ENCODE measurements at places on chromosomes 3 and 15.

- no peak for DNase-seq
These were observed 163.3 kb downstream of the ARRDC4 start for GRCh38 chr15:98123834-98124233.

DNA sequence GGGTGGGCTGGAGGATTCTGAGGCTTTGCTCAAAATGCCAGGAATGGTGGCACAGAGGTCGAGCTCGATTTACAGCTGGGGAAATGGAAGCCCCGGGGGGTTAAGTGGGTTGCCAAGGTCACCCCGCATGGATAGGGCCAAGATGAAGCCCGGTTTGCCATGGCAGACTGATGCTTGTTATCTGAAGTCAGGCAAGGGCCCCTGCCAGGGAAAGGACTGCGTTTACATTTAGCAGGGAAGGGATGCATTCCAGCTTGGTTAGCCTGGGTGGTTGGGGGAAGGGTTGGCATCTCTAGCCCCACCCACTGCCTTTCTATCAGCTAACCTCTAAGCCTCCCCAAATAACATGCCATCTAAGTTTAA lies 79.0 kb downstream of the RPLP1 start:
- no peak for DNase-seq

- no peak for DNase-seq
These were observed 166.1 kb downstream of the RYR3 start for GRCh38 chr15:33476908-33477307.

DNA sequence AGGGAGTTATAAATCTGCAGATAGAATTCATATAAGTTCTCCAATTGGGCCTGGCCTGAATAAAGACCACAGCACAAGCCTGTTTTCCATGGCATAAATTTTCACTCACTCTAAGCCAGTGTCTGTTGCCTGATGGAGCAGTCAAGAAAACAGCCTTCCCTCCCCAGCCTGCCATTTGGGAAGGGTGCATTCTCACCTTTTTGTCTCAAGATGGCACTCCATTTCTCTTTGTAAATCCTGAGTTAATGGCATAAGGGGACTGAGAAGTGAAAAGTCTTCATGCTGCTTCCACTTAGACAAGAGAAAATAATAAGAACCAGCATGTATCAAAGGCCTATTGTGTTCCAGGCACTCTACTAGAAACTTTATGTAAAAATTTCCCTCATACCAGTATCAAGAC lies 115.6 kb upstream of the MANF start:
- DNase-seq, result no peak

GRCh38 chr3:122298239-122298638 lies 26.8 kb upstream of the CSTA start:
- DNase-seq, result no peak

- DNase-seq, result no peak
These were observed 135.3 kb upstream of the LMCD1 start for GRCh38 chr3:8366219-8366810.

DNA sequence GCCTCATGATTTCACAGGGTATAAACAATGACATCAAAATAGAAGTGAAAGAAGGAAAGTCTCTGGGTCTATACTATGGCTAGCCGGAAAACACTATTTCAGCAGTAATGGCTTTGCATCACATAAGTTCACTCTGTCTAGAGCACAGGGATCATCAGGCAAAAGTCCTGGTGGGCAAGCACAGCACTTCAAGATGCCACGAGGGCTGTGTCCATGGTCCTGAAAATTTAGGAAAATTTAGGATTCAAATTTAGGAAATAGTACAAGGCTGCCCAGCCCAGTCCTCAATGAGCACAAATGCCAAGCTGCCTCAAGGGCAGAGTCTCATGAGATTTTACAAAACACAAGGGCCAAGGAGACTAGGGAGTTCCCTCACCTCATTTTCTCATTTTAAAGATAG lies 54.1 kb downstream of the RORA start:
- no peak for DNase-seq

- no peak for DNase-seq
These were observed 206.9 kb downstream of the KLHL25 start for GRCh38 chr15:85587707-85588411.

- DNase-seq, result no peak
These were observed 222.7 kb downstream of the EFHB start for GRCh38 chr3:19711160-19711782.

DNA sequence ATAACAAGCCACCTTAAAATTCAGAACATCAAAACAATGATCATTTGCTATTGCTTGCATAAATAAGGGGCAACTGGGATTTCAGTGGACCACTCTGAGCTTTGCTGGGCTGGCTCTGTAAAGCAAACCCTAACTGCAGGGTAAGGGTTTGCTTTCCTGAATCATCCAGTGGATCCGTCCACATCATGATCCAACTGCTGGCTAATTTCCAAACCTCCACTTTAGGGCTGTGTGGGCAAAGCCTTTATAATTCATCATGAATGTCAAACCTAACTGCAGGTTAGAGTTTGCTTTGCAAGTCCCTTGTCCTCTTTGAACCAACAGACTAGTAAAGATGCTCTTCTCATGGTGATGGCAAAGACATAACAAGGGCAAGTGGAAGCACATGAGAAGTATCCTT lies 76.1 kb downstream of the SYNPR start:
- DNase-seq, result no peak

DNA sequence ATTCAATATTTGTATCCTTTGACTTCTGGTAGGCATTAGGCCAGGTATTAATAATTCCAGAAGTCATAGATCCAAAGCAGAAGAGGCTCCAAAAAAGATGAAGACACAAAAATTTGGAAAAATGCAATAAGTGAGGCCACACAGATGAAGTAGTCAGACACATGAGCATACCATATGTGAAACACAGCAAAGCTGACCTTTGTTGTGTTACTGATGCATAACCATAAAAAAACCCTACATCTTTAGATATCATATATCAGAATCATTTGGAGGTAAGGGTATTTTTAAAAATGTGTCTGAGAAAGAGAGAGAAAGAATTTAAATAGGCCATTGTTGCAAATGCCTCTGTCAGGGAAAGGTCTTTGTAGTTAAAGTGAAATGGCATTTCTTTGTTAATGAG lies 314.9 kb downstream of the SLC9A9 start:
- DNase-seq, result no peak

DNA sequence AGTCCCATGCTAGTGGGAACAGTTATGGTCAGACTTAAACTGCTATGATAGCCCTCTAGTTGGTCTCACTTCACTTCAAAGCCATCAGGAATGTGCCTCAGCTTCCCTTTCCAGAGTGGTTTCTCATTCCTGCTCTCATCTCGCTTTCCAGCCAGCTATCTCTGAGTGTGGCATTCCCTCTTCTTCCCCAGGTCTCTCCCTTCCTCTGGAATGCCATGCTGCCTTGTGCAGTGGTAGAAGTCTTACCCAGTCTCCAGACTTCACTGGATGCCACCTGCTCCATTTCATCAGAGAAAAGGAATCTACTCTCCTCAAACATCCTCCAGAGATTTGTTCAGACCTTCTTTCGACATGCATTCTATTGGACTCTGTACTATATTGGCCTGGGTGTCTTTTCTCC lies 83.0 kb downstream of the AGBL1 start:
- DNase-seq, result no peak

DNA sequence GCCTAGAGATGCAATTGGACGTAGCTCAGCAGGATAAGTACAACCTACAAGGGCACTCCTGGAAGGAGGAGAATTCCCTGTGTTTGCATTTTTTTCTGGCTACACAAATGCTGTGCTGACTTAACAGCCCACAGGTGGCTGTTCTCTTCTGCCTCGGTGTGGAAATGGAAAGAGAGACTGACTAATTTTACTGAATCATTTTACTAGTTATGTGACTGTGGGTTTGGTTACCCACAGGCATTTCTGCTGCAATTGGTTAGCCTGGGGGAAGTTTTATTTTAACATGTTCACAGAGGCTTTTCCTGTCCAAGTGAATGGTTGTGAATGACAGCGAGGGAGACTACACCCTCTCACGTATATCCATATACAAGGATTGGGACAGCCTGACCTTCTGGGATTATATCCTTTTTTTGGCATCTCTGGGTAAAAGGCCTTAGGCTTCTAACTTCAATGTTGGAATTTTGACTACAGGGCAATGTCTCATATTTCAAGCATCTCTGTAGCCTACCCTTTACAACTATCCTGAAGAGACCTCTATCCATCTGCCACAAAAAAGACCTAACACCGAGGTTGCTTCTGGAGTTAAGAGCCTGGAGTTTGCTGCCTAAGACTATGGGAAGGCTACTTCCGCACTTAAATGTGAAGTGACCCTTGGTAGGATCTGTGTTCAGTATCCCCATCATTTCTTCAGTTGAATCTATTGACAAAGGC lies 67.2 kb upstream of the TP63 start:
- peak; percentile 1 for DNase-seq

DNA sequence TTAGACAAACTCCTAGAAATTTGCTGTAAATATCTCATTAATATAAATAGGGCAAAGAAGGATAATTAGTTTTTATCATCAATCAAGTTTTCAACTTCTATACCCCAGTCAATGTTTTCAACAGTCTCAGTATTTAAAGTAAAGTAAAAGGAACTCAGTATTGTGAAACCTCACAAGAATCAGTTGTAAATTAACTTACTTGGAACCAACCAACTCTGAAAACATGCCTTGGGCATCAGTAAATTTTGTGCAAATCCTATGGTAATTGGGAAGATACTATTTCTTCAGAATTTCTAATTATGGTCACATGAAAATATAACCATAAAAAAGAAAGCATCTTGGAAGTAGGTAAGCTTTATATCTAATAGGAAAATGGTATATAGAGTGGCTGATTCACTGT lies 1139.0 kb downstream of the TUSC7 start:
- no peak for DNase-seq

GRCh38 chr3:54069961-54070360 lies 52.4 kb upstream of the CACNA2D3 start:
- DNase-seq, result no peak

DNA sequence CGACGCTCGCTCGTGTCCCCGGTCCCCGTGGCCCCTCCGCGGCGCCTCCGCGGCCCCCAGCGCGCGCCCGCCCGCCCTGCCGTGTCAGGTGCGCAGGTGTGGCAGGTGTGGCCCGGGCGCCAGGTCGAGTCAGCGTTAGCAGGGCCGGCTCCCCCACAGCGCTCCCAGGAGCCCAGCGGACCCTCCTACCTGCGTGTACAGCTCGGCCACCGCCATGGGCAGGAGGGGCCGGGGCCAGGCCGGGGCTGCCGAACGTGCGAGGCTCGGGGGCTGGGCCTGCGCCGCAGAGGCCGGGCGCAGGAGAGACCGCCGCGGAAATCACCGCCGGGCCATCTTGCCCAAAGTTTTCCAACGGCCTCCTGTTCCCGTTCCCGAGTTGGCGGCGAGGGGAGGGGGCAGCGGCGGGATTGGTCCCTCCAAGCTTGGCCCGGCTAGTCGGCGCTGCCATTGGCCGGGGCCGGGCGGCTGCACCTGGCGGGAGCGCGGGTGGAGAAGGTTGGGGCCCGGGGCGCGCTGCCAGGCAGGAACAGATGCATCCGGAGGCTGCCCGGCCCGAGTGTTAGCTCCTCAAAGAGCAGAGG lies at the start of gene MYO5C:
TSS of gene MYO5C (minus strand) at position 384 of the 581 bp plus-strand sequence. CDS start at position 216, 168 bp downstream.
- DNase-seq, result peak; percentile 95

DNA sequence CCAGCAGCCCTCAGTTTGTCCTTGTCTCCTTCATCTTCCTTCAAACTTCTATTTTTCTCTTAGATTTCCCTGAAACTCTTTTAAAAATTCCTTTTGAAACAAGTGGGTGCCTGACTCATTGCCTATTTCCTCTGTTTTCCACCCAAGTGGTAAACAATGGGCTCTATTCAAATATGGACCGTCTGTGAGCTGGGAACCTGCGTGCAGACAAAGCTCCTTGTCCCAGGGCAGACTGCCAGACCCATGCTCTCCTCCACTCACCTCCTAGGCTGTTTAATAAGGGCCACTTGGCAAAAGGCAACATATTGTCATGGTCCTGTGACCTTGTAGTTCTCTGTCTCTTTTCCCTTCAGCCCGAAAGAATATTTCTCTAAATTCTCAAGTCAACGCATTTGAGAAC lies 332.7 kb upstream of the THBS1 start:
- DNase-seq, result no peak

GRCh38 chr3:188036375-188037194 lies 117.4 kb upstream of the LPP start:
- DNase-seq, result no peak

GRCh38 chr15:45157974-45158373 lies 28.2 kb downstream of the DUOX1 start:
- no peak for DNase-seq

DNA sequence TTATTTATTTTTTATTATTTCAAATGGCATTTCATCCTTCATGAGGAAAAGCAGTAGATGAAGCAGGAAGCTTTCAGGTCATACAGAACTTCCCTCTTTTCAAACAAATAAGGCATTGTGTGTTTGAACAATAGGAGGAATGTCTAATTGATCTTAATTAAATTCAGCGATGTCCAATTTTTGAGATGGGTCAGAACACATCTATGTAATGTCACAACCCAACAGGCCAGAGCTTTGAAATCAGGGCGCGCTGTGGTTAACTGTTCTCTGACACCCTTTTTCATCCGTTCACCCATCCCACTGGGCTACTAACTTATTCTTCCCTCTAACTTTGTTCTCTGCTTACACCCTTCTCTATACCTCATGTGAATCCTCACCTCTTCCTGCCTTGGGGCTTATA lies 510.5 kb downstream of the FOXP1 start:
- no peak for DNase-seq

GRCh38 chr3:113212150-113212843 lies 940 bp downstream of the BOC start:
- DNase-seq, result peak; percentile 18

- no peak for DNase-seq
These were observed 103.8 kb downstream of the THSD4 start for GRCh38 chr15:71219101-71219500.

DNA sequence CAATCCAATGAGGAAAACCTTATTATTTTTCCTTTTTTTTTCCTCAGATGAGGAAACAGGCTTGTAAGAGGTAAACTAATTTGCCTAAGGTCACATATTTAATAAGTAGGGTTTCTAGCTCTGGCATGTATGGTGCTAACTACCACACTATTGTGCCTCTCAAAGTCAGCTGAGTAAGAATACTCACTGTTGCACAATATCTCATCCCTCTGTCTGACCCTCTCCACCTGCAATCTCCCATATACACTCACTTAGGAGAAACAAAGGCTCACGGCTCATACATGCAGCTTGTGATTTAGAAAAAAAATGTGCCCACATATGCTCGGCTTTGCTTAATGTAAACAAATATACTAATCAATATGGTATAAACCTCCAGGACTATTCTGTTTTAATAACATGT lies 10.4 kb upstream of the ARIH1 start:
- DNase-seq, result no peak

- DNase-seq, result no peak
These were observed 39.0 kb downstream of the CHDH start for GRCh38 chr3:53807117-53807810.

- DNase-seq, result no peak
These were observed 287.8 kb upstream of the UMPS start for GRCh38 chr3:124442463-124442862.

- no peak for DNase-seq
These were observed 164.0 kb upstream of the TBL1XR1 start for GRCh38 chr3:177361081-177361938.

DNA sequence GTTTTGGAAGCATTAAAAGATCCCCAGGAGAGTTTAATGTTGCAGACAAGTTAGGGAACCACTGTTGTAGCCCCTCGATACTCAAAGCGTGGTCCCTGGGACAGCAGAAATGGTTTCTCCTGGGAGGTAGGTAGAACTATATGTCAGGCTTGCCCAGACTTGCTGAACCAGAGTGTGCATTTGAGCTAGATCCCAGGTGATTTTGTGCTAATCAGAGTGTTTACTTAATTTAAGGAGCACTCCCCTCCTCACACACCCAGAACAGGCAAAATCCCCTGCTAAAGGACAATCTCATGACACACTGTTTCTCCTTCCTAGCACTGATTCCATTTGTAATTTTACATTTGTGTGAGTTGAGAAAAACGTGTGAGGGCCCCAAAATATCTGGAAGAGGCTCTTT lies 24.3 kb downstream of the LMCD1 start:
- no peak for DNase-seq

Measured in mucosa of descending colon (tissue), 3 donors.